ENCODE measurements at places on chromosomes 7 and 10.

GRCh38 chr7:72467237-72467636 lies 55.1 kb upstream of the CALN1 start:
- DNase-seq: no peak

- no peak for DNase-seq
Observed at GRCh38 chr10:100204370-100204769, 18.5 kb upstream of the ERLIN1 start.

- no peak for DNase-seq
Observed at GRCh38 chr7:37285706-37286453, 162.8 kb downstream of the ELMO1 start.

GRCh38 chr7:112447406-112447805 lies 2.9 kb upstream of the IFRD1 start:
- DNase-seq: no peak

GRCh38 chr10:33143160-33143728 lies 185.2 kb upstream of the ITGB1 start:
- DNase-seq: no peak

GRCh38 chr10:89591796-89592271 lies 53.2 kb downstream of the PANK1 start:
- DNase-seq: no peak

Measured in ovary (tissue), 10 donors.